NCI-H2029 (cell line): ENCODE measurements at places on chromosomes 1 and 21.

DNA sequence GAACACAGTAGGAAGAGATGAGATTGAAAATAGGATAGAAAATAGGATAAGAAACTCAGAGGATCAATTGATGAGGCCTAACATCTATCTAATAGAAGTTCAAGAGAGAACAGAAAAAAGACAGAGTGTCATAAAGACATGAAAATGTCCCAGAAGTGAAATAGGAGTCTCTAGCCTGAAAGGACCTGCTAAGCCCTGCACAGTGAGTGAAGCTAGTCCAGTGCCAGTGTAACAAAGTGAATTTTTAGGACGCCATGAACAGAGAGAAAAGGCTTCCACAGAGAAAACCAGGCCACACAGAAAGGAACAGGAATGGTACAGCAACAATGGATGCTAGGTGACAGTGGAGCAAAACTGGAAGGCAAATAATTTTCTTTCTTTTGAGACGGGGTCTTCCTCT lies 20.3 kb upstream of the LSS start:
- no peak for DNase-seq

- DNase-seq = no peak
Measured at GRCh38 chr1:47853059-47853458, 144.1 kb downstream of the TRABD2B start.

DNA sequence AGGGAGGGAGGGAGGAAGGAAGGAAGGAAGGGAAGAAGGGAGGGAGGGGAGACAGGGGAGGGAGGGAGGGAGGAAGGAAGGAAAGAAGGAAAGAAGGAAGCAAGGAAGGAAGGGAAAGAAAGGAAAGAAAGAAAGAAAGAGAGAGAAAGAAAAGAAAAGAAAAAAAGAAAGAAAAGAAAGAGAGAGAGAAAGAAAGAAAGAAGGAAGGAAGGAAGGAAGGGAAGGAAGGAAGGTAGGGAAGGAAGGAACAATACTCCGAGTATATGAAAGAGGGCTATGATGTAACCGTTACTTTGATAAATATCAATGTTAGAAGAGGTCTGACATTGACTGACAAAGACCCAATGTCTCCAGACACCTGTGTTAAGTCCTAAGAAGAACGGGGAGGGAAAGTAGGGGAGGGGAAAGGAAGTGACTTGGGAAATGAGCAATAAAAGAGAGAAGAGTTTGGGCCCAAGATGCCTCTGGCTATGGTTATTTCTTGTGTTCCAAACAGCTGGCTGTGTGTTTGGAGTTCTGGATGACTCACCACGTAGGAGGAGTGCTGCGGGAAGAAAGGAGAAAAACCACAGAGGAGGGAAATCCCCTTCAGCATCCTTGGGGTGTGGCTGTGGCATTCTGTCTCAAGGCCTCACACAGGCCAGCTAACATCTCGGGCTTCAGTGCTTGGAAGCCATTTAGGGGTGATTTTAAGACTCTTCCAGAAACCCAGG lies 37.0 kb upstream of the RXRG start:
- no peak for DNase-seq

DNA sequence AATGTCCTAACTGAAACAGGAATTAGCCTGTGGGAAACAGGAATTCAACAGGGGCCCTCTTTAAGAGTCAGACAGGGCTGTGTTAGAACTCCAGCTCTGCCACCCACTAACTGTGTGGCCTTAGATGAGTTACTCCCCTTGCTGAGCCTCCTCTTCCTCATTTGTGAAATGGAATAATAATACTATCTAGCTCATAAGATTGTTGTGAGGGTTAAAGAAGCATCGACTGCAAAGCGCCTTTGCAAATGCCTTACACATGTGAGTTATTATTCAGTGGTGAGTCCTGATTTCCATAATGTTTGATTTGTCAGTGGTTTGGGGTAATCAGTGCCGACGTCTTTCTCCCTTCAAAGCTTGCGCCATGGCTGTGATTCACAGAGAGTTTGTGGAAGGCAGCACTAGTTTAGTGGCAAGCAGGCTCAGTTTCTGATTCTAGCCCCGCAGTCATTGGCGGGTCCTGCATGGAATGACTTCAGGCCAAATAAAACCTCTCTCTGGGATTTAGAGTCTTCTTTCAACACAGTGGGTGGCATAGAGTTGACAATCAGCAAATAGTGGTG lies 388.5 kb downstream of the PLPP3 start:
- DNase-seq = no peak

- DNase-seq = no peak
Measured at GRCh38 chr1:26164036-26164860, 4.5 kb downstream of the C1orf232 start.

DNA sequence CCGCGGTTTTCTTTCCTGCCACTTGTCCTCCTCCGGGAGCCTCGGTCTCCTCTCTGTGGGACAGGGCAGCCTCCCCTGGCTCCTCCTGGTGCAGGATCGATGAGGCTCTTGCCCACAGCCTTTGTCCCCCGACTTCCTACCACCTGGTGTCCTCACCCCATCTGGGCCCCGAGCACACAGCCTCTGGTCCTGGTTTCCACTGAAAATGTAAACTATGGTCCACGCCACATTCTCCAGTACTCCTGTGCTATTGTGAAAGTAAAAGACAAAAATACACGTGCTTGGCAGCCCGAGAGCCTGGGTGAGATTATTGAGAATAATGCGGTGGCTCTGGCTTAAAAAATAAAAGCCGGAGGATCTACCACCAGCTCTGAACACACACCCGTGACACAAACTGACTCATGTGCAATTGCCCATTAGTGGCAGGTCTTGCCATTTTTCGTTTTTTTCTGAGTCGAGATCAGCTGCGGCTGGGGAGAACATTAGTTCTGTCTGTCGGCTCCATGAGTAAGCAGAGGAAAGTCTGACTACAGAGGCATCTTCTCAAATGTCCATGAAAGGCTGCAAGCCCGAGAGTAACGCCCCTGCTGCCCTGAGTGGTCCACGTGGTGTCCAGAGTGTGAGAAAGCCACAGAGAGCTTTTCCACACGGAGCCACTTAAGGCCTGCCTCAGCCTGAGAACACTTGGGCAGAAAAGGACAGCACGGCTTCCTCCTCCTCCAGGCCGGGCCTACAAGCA lies 5.7 kb upstream of the COL6A2 start:
- no peak for DNase-seq

GRCh38 chr1:29960156-29960755 lies 723.9 kb downstream of the PTPRU start:
- DNase-seq = no peak

DNA sequence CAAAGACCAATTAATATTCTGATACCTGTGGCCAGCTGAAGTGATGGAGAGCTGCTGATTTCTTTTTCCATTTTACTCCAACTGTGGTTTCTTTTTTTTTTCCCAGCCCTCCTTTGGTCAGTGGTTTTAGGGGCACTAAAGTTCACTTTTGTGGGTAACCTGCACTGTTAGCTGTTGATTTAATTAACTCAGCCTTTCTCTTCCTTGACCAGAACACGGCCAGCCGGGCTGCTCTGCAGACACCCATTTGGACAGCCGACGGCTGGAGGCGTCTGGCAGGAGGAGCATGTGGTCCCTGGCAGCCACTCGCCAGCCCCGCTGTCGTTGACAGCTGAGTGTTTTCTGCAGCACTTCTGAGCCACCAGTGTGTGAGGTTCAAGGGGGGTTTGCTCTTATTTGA lies 136.2 kb upstream of the RUNX3 start:
- DNase-seq = no peak

DNA sequence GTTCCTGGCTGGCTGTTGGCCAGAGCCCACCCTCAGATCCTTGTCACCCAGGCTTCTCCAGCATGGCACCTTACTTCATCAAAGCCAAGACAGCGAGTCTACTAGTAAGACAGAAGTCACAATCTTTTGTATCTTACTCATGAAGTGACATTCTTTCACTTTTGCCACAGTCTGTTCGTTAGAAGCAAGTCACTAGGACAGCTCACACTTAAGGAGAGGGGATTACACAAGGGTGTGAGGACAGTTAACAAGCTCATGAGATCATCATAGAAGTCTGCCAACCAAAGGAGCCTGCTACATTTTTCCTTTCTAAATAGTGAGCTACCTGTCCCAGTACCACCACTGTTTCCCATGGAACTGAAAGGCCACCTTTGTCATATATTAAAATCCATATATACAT lies 61.5 kb downstream of the PACC1 start:
- no peak for DNase-seq

DNA sequence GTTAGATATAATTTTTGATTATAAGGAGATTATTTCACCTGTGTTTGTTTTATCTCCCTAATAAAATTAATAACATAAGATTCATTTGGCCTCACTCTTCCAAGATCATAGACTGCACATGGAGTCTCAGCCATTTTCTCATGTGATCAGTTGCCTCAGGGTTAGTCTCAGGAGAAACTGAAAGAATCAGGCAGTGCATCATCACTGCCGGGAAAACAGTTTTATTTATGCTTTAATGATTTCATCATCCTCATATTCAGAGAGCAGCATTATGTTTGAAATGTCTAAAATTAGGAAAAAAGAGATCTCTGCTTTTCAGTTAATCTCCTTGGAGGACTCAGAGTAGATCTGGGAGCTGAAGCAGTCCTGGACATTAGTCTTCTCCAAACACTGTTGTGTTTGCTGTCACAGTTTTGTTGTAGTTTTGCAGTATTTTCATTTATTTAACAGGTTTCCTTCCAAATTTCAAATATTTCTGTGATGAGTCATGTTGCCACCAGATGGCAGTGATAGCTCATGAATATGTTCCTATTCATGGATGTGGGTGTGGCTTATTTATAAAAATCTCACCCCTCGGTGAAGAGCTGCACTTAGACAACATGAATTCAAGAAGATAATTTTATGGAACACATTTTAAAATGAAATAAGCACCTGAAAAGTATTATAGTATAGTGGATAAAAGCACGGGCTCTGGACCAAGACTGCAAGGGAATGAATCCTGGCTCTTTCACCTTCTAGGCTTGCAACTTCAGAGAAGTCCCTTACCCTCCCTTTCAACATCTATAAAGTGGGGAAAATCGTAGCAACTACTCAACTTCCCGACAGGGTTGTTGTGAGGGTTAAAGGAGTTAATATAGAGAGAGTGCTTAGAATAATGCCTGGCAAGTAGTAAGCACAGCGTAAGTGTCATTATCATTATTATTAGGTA lies 31.2 kb downstream of the CHD1L start:
- peak; percentile 24 for DNase-seq

DNA sequence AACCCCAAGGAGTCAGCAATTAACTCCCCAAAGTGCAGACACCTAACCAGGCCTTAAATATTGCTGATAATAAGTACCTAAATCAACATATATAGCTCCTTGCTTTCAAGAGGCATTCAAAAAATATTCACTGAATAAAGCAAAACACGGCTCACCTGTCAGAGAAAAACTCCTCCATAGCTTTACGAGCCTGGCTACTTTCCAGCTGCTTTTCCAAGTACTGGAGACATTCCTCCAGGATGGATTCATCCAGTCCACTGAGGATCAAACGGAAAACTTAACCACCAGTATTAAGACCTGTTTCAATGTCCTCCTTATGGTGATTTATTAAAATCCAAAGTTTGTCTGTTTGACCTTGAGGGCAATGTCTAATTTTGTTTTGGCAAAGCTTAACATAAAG lies 44.6 kb downstream of the UBR4 start:
- no peak for DNase-seq

- DNase-seq = no peak
Measured at GRCh38 chr1:184803180-184803492, 48.5 kb upstream of the EDEM3 start.

GRCh38 chr1:28313702-28314546 lies 14.9 kb upstream of the MED18 start:
- DNase-seq = no peak
